ENCODE measurements at places on chromosomes 1 and 21.

DNA sequence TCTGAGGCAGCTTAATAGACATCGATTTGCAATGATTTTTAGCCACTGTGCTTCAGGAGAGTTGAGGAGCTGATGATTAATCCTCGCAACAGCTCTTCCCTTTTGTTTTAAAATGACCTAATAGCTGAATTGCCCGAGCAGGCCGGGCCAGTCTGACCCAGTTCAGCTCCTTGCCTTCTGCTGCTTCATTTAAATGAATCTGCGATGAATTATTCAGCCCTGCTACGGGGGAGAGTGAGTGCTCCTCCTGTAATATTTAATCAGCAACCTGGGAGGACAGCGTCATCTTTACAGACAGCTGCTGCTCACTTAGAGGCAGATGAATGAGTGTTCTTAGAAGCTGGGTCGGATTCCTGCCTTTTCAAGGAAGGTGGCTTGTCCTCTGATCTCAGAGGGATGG lies 325.1 kb downstream of the CAMTA1 start:
- DNase-seq, result no peak

DNA sequence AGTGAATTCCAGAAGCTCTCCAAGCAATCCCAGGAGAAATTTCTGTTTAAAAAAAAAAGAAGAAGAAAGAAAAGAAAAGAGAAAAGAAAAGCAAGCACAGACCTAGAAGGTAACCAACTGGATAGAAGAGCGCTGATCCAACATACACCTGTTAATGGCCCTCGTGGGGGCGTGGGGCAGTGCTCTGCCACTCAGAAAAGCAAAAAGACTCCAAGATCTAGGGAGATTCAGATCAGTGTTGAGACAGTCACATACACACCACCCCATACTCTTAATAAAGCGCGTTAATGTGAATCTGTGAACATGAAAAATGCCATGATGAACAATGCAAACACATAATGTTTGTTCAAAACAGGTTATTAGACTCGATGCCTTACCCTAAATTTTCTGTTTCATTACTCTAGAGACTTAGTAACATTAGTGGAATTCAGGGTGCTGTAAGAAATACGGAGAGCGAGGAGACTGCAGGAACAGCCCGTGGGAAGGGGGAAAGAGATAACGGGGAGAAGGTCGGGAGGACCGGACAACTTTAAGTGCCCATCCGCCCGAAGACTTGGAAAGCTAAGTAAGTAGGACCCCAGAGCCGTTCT lies 406 bp downstream of the NME7 start:
- peak; percentile 24 for DNase-seq

GRCh38 chr1:76086597-76086996 lies 12.1 kb downstream of the ST6GALNAC3 start:
- DNase-seq, result no peak

DNA sequence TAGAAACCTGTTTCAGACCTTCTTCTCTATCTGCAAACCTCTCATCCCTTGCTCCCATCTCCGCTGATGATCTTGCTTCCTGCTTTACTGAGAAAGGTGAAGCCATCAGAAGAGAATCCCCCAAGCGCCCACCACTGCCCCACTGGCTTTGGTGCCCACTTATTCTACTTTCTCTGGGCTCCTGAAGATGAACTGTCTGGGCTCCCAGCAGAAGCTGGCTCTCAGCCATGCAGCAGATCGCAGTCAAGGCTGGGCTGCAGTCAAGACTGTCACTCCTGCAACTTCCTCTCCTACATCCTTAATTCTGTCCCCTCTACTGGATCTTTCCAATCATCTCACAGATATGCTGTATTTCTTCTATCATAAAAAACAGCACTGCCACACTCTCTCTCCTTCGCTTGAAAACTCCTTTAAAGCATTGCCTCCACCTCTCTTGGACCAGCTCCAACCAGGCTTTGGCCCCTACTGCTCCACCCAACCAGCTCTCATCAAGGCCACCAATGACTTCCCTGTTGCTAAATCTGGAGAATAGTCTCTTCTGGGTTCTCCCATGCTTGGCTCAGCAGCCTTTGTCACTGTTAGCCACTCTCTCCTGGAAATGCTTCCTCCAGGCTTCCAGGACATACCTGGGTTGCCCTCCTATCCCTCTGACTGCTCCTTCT lies 25.8 kb downstream of the TRIM62 start:
- no peak for DNase-seq

GRCh38 chr1:171805395-171806115 lies 24.1 kb downstream of the METTL13 start:
- DNase-seq, result no peak

- DNase-seq, result no peak
These were observed 1.9 kb downstream of the CNN3 start for GRCh38 chr1:94925004-94925403.

DNA sequence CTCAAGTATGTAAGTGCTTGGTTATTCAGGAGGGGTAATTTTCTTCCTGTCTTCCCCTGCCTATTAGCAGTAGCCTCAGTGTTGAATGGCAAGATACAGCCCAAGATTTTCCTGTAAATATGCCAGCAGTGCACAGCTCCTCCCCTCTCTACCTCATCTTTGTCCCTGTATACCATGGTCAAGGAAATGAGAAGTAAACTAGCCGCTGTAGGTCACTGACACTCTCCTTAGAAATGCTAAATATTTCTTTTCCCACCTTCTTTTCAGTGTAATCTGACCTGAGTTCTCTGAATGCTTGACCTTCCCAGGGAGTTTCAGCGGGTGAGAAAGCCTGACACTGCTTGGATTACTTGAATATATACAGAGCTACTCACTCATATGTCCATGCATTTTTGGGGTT lies 84.1 kb upstream of the ZNF326 start:
- no peak for DNase-seq

DNA sequence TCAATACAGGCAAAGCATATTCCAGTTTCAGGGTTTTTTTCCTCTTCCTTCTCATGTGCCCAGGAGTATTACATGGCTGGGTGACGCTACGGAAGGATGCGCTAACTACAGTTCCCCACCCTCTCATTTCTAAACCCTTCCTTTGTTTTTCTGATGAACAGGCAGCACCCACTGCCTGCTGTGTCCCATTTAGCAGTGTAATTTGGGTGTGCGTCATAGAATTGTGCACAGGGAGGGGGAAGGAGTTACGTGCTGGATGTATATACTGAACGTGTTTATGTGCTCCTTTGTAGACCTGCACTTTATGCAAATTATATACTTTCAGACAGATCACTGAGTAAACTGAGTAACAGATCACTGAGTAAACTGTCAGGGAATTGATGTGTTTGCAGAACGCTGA lies 44.5 kb downstream of the ELAPOR1 start:
- DNase-seq, result no peak

GRCh38 chr1:44696789-44697345 lies 22.4 kb downstream of the ARMH1 start:
- DNase-seq, result no peak

DNA sequence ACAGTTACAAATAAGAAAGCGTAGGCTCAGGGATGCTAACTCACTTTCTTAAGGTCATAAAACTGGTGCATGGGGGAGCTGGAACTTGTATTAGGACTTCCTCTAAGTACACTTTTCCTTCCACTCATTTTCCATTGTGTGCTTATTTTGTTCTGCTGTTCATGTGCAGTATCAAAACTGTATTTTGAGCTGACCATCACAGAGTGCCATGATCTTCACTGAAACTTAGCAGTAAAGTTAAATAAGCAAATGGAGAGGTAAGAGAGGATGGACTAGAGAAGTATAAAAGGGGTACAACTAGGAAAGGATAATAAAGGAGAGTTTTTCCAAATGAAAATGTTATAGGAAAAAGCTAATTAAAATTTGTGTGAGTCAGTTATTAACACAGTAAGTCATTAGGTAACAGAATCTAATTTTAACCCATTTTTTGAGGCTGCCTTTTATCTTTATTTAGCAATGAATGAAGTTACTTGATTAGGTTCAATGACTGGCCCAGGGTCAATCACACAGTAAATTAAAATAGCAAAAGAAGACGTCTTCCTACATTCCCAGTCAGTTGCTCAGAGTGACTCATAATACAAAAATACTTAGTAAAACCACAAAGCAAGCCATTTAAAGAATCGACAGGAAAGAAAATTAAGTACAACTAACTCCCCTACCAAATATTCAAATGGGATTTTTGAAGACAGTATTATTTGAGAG lies 165.8 kb upstream of the C1orf105 start:
- DNase-seq, result no peak

DNA sequence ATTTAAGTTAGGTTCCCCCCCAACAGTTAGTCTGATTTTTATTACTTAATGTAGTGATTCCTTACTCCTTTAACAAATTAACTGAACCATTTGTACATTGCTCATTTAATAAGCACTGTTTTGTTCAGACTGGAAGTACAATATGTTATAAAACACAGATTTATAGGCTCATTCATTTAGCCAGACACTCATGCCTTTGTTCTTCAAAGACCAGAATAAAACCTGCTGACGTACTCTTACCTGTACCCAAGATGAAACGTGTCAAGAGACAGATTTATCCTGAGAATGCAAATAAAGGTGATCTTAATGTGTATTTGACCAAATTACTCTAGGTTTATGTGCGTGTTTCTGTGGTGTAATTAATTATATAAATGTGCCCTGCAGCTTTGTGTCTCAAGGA lies 92.8 kb downstream of the INTS7 start:
- DNase-seq, result no peak

- DNase-seq, result no peak
These were observed 18.3 kb downstream of the S100A11 start for GRCh38 chr1:152018537-152018936.

GRCh38 chr1:168845140-168845539 lies 116.1 kb upstream of the DPT start:
- no peak for DNase-seq

DNA sequence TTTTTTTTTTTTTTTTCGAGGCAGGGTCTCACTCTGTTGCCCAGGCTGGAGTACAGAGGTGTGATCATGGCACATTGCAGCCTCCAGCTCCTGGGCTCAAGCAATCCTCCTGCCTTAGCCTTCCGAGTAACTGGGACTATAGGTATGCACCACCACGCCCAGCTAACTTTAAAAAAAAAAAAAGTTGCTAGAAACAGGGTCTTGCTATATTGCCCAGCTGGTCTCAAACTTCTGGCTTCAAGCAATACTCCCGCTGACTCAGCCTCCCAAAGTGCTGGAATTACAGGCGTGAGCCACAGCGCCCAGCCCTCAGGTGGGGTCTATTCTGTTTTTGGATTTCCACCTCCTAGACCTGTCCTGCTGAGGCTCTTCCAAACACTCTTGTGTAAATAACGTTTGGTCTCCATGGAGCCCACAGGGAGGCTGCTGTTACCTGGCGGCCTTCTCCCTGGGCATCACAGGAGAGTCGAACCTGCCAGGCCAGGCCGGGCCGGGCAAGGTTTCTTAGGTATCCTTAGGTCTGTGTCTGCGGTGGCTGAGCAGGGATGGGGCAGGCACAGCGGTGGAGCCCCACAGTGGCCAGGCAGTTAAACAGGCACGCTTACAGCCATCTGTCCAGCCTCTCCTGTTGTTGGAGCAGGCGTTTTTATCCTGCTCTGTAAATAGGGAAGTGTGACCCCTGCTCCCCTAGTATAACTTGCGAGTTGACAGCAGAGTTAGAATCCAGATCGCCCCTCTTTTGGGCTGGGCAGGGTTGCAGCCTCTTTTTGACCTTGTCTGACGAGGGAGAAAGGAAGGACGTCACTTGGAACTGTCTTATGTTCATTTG lies 18.8 kb downstream of the PLEKHM2 start:
- DNase-seq, result no peak

- DNase-seq, result no peak
These were observed 894 bp upstream of the TSEN15 start for GRCh38 chr1:184050636-184051035.

- no peak for DNase-seq
These were observed 192.5 kb upstream of the GREM2 start for GRCh38 chr1:240804475-240804874.

DNA sequence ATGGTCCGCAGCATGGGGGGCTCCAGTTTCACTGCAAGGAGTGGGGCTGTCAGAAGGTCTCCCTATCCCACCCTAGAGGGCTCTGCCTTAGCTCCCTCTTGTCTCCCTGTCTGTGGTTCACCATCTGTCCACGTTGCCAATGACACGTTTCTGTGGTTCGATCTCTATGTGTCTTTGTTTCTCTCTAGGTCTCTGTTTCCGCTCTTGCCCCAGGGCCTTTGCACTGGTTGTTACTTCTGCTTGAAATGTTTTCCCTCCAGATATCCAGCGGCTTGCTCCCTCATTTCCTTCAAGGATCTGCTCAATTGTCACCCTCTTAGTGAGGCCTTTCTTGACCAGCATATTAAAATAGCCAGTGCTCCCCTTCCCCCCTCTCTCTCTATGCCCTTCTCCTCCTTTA lies 8.5 kb upstream of the MRPS15 start:
- no peak for DNase-seq

DNA sequence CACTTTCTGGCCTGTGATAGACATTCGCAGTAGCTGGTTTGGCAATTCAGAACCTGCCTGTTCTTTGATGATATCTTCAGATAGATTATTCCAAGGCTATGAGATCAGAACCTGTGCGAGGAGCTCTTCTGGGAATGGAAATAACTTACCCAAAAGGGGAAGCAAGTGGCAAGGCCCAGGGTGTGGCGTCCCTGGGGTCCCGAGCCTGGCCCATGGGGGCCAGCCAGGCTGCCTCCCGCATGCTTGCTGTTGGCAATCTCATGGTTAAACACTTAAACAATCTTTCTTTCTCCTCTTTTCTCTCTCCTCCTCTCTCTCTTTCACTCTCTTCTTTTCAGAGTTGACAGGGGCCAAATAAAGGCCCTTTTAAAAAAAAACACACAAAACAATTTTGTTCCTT lies 108.1 kb downstream of the RNF220 start:
- no peak for DNase-seq

DNA sequence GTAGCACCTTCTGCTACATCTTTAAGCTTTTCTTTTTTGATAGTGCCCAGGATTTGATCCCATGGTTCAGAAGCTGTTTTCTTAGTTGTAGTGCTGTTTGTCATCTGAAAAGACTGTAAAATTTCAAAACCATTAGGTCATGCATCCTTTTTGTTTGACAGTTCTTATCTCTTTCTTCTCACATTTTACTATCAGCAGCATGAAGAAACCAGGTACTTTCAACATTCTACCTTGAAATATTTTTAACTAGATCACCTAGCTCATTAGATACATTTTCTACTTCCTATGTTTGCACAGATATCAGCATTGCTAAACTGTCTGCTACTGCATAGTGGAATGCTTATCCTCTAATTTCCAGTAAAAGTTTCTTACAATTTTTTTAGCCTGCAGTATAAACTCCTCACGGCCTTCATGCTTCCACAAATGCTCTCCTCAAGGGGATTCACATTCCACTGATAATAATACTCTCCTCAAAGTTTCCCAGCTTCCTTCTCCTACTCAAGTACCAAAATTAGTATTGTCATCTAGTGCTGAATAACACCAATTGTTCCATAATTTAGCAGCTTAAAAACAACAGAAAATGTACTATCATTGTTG lies 243.9 kb upstream of the ZRANB2 start:
- no peak for DNase-seq

Measured in D341Med (cell line).